ENCODE measurements at places on chromosomes 11 and 22. TPM values are rescaled to one million over a fixed set of nuclear protein-coding genes. Genes with fewer than 3 reads are reported as not detected.

- H3K27me3 ChIP-seq = no peaks in the 10 kb centered on the region
- H3K4me1 ChIP-seq = no peaks in the 10 kb centered on the region
- no peak for DNase-seq
- no peak overlapping the region for H3K27ac ChIP-seq
- H3K4me3 ChIP-seq = no peak overlapping the region
These were observed 10.3 kb downstream of the TOP3B start for GRCh38 chr22:21972293-21972779.

DNA sequence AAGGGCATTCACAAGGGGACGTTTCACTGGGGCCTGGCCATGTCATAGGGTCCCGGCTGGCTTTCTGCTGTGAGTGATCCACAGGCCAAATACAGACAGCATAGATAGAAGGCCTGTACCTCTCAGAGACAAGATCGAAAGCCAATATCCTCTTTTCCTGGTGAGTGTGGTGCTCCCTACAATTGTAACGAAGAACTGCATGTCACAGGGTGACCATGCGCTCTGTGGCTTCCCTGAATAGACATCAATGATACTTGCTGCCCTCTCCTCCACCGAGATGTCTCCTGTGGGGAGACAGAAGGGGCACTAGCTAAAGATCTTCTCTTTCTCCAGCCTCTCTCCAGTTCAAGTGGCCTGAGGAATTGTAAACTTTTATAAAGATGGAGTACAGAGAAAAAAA is 226.1 kb upstream of the POU2AF2 start:
- H3K27ac ChIP-seq = no peak overlapping the region
- no peak for DNase-seq
- H3K36me3 ChIP-seq = no peaks in the 10 kb centered on the region
- H3K4me3 ChIP-seq = no peak overlapping the region

GRCh38 chr11:35912883-35913624 is 30.8 kb upstream of the LDLRAD3 start:
- H3K36me3 ChIP-seq = no peaks in the 10 kb centered on the region
- no peak overlapping the region for H3K4me3 ChIP-seq
- peaks cover 30% of the 10 kb centered on the region for H3K4me1 ChIP-seq

The BDNF gene
- total RNA-seq = 0.09 TPM

The NLRP14 gene
- not detected for total RNA-seq

The RIBC2 gene
- total RNA-seq = not detected

The CLCF1 gene
- 0.24 TPM for total RNA-seq

The CDC42EP1 gene
- total RNA-seq = 8.8 TPM

The ZP1 gene
- not detected for total RNA-seq

The LYVE1 gene
- total RNA-seq = 21.8 TPM

The MTMR2 gene
- total RNA-seq = 4.0 TPM
